Activated gamma-delta T cell treated with Interleukin-2 at 50 U/mL for 16 hours (primary cell): ENCODE measurements at places on chromosomes 3 and 15.

DNA sequence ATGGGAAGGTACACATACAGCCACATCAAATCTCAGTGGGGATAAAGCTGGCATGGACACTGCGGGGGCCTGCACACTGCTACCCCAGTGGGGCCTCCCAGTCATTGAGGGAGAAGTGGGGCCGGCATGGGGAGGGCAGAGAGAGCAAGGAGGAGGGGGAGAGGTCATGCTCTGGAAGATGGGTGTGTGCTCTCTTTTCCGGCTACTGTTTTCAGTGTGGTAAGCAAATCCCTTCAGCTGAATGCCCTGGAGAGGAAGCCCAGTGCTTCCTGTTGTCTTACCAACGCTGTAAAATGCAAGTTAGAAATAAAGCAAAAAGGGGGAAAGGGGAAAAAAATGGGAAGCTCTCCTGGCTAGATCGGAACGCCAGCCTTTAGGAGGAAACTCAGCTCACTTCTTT, 30.8 kb downstream of the NRROS start:
- no peak for DNase-seq

GRCh38 chr3:124876401-124876878, 10.7 kb downstream of the ITGB5 start:
- no peak for DNase-seq

DNA sequence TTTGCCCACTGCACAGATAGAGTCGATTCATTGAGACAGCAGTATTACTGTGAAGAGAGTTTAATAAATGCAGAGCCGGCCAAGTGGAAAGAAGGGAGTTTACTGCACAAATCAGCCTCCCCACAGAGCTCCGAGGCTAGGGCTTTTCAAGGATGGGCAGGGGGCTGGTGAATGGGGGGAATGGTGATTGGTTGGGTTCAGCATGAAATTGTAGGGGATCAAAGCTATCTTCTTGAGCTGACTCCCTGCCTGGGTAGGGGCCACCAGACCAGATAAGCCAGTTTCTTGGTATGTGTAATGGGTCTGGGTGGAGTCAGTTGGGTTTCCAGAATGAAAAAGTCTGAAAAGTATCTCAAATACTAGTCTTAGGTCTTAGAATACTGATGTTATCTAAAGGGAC, 66.6 kb downstream of the SYNPR start:
- DNase-seq = no peak

DNA sequence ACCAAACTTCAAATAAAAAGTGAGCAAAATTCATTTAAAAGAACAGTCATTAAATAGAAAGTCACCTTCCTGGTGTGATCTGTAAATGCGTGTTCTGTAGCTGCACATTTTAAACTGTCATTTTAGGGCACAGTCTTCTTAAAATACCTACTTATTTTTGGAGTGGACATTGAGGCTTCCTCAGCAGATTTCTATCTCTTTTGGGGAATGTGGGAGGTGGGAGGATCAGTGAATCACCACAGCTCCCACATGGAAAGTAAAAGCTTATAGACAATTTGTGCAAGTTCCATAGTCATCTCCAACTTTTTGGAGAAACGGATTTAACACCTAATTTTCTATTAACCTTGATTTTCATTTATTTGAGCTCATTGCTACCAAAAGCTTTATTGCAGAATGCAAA, 21.0 kb upstream of the MOBP start:
- DNase-seq = no peak

GRCh38 chr3:181493423-181493822, 218.3 kb upstream of the SOX2 start:
- DNase-seq = no peak

GRCh38 chr15:59271595-59272201, 65.1 kb downstream of the LDHAL6B start:
- DNase-seq = no peak

GRCh38 chr3:43266451-43266850, 19.9 kb upstream of the SNRK start:
- no peak for DNase-seq

DNA sequence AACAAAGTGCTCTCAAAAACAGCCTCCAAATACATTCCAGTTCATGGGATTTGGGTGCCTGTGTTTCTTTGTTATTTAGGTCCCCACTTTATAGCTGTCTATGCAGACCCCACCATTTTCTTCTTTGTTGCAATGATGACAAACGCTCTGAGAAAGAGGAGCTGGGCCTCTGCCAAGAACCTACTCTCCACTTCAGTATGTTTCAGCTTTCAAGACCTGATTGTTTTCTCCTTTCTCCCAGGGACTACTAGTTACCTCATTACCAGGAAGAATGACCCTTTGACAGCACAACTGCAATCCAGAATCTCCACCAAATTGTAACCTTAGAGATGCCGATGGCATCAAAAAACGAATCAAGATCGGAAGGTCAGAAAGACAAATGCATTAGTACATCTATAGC, 236.8 kb downstream of the MEIS2 start:
- DNase-seq = no peak

GRCh38 chr15:66411190-66411589, 24.5 kb downstream of the MAP2K1 start:
- no peak for DNase-seq

DNA sequence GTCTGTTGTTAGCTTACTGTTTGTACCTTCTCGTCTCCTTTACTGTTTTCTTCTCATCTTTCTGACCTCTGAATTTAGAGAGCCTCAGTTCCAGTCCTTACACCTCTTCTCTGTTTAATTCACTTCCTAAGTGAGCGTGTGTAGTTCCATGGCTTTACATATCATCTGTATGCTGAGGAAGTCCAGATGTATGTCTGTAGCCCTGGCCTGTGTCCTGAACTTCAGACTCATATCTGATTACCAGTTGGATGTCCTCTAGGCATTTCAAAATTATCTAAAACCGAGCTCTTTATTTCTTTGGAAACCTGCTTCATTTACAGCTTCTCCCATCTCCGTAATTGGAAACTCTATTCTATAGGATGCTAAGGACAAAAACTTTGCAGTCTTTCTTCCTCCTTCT, 75.8 kb downstream of the MAP2K5 start:
- no peak for DNase-seq

DNA sequence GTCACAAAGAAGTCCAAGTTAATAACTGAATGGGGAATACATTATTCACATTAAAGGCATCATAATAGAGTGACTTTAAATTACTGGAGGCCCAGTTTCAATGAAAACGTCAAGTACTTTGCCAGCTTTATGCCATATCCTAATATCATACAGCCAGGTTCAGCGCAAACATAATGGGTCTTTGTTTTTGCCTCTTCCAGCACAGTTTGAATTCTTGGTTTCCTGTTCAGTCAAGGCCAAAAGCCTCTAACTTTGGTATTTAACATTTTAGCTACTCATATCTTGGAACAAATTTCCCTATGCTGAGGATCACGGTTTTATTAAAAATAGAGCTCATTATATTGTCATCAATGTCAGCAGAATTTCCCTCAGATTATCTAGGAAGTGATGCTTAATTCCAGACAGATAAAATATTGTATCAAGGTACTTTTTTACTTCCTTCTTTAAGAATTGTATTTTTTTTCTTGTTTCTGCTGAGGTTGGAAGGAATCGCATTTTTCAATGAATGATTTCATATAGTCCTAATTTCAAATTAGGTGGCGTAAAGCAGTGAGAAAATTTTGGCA, 269.2 kb downstream of the THRB start:
- DNase-seq = no peak

GRCh38 chr3:190863119-190863465, 598 bp upstream of the GMNC start:
- no peak for DNase-seq

- DNase-seq = no peak
Observed at GRCh38 chr3:186965141-186965879, 35.0 kb downstream of the ST6GAL1 start.

GRCh38 chr15:90316139-90316538, 35.9 kb upstream of the ZNF774 start:
- no peak for DNase-seq

GRCh38 chr15:75620058-75620820, 5.3 kb downstream of the SNUPN start:
- no peak for DNase-seq

DNA sequence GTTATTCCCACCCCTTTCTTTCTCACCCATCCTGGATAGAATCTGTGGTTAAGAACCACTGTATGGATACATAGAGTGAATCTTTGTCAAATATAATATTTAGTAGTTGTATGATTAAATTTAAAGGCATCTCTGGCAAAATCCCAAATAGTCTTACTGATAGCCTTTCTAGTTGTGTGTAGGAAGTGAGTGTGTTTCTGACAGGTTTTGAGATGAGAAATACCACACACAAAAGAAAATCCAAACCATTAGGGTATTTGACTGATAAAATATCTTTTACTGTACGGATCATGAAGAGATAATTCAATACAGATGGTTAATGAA, 44.7 kb upstream of the PLCL2 start:
- DNase-seq = no peak

- no peak for DNase-seq
Observed at GRCh38 chr3:126500016-126500415, 17.6 kb downstream of the UROC1 start.

DNA sequence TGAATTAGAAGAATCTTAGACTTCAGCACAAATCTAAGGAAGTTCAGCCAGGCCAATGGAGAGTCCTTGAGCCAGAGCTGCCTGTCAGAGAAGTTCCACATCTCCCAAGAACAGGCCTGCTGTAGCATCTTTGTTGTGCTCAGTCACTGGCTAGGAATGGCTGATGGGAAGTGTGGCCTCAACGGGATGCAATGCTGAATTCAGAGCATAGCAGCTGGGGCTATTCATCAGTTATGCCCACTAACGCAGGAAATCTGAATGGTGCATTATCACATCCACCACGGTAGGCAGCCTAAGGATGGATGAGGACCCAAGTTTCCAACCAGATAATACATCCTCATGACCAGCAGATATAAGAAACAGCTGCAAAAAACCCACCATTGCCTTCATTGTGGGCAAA, 3.2 kb upstream of the EIF1B start:
- DNase-seq = no peak

DNA sequence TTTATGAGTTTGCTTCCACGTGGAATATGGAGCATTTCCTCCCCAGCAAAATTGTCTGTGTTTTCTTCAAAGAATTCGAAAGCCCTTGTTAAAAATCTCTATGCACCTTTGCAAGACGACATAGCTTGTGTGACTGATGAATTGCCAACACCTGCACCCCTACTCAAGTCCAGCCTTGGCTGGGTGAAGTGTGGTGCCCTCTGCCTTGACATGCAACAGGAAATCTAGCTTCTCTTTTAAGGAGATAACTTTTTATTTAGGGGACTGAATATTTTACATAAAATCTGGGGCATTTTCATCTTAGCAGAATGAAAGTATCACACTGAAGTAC, 647 bp downstream of the HMG20A start:
- DNase-seq = no peak

DNA sequence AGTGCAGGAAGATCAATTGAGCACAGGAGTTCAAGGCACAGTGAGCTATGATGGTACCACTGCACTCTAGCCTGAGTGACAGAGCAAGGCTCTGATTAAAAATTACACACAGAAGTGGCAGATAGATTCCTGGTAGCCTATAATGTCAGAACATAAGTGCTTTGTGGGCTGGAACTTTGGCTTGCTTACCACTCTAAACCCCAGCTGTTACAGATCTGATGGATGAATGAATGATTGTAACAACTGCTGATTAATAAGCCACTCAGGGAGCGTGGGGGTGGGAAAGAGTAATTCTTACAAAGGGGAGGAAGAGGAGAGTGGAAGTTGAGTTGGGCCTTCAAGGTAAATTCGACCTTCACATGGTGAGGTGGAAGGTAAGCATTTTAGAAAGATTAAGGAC, 40.9 kb upstream of the PTPN23 start:
- no peak for DNase-seq

GRCh38 chr3:156246961-156247725, 126.8 kb downstream of the KCNAB1 start:
- DNase-seq = no peak

DNA sequence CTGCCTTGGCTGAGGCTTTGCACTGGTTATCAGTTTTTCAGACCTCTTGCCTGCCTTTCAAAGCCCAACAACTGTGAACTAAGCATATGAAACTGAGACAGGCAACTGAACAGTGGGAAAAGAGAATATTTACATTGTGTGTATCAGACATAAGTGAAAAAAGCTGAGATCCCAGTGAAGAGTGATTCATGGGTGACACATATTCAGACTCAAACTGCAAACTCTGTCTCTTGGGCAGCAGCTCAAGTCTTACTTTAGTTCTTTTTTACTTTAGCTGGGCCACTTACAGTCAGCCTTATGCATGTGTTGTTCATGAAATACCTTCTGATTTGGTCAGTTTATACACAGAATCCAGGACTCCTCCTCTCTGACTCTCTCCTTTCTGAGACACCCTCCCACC, 19.2 kb downstream of the SUCLG2 start:
- no peak for DNase-seq

- no peak for DNase-seq
Observed at GRCh38 chr3:17032407-17033034, 147.8 kb downstream of the PLCL2 start.

DNA sequence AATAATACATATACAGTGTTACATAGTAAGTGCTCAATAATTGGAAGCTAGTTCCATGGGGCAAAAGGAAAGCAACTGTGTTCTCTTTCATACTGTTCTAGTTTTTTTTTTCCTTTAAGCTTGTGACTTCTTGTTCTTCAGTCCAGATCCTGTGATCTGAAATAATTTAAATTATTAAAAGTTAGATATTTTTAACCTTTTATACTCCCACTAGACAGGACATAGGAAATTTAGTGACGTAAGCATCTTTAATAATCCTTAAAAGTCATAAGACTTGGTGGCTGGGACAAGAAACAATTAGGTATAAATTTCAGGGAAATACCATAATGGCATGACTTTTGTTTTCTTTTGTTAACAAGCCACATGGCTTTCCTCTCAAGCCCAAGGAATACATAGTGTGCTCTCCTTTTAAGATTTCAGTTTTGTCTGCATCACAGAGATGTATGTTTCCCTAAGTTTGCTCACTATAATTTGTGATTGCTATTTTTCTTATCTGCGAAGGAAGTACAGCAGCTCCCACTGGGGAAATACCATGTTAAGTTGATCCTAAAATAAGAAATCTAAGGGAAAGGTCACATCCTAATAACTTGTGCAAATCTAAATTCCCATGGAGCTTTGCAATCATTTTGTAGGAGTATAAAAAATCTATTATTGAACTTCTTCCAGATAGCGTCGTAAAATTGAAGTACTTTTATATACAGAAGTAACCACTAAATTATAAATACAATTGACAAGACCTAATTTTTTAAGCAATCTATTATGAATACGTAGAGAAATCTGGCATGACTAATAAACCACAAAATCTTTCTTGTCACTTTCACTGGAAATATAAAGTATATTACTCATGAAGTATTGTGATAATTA, 30.1 kb downstream of the PPARG start:
- no peak for DNase-seq

DNA sequence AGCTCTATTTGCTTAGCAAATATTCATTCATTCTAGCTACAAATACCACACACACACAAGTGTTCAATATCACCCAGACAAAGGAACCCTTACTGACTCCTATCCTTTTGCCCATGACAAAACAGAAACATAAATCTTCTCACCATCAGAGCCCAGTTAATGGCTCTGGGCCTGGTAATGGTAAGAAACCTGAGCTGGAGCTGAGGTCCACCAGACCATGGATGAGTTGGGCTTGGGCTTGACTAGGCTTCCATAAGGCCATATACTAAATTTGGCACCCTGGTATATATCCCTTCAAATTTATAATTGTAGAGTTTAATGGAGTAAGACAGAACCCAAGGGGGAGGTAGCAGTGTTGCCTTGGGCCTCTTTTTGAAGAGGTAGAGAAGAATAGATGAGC, 29.4 kb downstream of the GPR176 start:
- no peak for DNase-seq

GRCh38 chr15:101256757-101257156, 4.9 kb upstream of the CHSY1 start:
- DNase-seq = no peak
